ENCODE measurements at places on chromosomes 11 and 22.

GRCh38 chr11:15095736-15096228 lies 18.9 kb upstream of the INSC start:
- DNase-seq: no peak

DNA sequence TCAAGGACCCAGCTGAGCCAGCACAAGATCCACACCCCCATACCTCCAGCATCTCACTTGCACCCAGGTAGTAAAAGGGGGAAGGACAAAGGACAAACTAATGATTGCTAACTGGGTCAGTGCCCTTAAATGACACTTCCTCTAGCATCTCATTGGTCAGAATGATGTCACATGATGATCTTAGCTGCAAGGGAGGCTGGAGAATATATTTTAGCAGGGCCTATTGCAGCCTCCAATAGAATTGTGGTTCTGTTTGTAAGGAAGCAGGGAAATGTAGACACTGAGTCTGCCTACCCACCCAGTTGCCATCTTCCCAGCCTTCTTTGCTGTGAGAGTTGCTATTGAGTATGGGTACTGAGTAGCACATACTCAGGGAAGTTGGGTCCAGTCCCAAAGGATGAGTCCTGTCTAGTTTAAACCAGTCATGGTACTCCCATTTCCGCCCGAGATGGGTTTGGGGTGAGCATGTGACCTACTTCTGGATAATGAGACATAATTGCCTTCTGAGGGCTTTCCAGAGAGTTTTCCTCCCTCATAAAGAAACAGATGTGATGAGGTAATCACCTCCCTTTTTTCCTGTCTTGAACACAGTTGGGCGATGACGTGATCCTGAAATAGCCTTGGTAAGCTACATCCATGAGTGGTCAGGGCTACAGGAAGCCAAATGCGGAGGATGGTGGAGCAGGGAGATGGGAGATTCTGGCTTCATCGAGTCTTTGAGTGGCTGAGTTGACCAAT lies 5.5 kb upstream of the DNAL4 start:
- DNase-seq: no peak

GRCh38 chr11:72851726-72852125 lies 37.5 kb downstream of the ATG16L2 start:
- DNase-seq: no peak

DNA sequence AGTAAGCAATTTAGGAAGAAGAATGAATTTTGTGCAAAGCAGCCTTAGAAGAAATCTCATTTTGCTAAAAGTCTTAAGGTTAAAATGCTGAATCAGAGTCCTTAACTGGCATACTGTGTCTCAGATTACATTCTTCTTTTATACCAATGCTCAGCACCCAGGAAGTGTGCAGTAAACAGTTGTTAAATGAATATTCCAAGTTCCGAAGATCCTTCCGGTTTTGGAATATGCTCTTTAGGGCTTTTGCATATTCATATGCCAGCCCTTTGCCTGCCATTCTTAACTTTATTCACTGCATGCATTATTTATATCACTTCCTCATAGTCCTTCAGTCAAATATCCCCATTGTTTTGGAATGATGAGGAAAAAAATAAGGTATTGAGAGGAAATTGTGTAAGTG lies 242.0 kb downstream of the DDX10 start:
- DNase-seq: no peak

DNA sequence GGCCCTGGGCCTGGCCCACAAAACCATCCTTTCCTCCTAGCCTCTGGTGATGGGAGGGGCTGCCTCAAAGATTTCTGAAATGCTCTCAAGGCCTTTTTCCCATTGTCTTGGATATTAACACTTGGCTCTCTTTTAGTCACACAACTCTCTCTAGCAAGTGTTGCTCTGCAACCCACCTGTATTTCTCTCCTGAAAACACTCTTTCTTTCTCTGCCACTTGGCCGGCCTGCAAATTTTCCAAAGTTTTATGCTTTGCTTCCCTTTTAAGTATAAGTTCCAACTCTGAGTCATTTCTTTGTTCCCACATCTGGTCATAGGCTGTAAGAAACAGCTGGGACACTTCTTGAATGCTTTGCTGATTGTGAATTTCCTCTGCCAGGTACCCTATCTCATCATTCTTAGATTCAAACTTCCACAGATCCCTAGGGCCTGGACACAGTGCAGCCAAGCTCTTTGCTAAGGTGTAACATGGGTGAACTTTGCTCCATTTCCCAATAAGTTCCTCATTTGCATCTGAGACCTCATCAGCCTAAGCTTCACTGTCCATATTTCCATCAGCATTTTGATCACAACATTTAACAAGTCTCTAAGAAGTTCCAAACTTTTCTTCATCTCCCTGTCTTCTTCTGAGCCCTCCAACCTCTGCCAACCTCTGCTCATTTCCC lies 93.8 kb downstream of the TRIM29 start:
- DNase-seq: no peak

- no peak for DNase-seq
Observed at GRCh38 chr11:110475671-110476070, 45.9 kb downstream of the FDX1 start.

DNA sequence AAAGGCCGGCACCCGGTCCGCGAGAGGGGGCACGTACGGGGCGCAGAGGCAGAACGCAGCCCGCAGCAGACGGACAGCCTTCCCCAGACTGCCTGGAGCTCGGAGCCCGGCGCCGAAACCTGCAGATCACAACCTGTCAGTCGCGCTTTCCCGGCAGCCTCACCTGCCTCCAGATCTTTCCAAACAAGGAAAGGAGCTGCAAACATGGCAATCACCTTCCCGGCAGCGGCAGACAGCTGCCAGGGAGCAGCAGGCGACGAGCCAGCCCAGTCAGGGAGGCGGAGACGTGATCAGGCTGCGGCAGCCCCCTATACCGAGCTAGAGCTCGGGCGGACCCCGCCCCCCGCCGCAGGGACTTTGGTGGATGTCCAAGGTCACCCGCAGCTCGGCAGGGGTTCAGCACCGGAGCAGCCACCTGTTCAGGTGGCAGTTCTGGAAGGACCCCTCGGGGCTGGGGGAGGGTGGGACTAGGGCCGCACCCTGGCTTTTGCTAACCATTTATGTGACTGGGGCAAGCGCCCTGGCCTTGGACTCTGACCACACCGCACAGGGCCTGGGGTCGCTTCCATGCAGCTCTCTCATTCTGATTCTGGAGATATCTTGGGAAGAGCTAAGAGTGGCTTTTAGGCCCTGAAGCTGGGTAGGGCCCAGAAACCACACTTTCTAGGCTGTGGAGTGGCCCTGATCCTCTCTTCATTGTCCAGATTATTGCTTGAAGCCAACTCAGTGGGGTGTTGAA lies 143.8 kb downstream of the NECTIN1 start:
- DNase-seq: no peak

DNA sequence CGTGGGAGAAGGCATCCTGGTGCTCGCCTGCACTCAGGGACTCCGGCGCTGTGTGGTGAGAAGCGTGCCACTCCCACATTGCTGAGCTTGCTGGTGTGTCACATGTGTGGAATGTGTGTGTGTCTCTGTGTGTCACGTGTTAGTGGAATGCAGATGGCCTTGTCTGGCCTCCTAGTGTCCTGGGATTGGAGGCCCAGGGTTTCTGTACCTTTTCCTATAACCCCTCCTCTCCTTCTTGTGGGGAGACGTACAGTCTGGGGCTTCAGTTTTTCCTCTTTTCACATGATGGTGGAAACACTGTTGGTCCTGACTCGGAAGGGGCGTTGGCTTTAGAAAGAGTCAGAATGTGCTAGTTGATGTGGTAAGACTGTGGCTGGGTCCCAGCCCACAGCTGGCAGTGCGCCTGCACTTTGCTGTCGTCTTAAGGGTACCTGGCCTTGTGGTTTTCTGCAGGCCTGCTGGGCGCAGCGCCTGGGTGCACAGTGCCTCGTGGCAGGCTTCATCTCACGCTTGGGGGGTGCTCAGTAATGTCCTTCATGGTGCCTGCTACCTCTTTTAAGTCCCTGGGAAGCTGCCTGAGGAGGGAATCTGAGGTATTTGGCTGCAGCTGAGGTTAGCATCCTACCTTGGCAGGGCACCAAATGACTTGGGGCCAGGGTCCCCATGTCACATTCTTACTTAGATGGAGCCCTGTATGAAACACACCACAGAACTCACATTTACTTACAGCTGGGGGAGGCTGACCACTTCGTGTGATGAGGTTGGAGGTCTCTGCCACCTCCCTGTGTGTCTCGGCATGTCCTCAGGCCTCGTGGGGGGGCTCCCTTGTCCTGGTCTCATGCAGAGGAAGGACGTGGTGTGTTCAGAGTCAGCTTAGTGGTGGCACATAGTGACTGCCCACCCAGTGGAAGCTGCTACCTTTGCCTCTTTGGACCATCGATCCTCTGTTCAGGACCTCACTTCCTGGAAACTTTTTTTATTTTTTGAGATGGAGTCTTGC lies 61.9 kb downstream of the MED15 start:
- DNase-seq: no peak
